ENCODE measurements at places on chromosomes 13 and 19.

DNA sequence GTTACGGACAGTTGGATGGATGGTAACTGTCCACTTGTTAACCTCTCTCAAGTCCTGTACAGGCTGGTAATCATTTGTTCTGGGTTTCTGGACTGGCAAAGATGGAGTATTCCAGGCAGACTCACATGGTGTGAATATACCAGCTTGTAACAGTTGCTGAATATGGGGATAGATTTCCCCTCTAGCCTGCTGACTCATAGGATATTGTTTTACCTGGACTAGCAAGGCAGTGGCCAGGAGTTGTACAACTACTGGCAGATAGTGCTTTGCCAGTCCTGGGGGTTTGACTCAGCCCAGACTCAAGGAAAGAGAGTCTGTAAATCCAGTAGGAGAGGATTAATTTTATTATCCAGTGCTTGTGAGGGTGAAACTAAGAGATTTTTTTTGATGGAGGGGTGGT, 74.0 kb downstream of the ZNF100 start:
- peaks cover 11% of the 10 kb centered on the region for H3K4me1 ChIP-seq
- H3K27ac ChIP-seq: no peak overlapping the region
- H3K36me3 ChIP-seq: no peaks in the 10 kb centered on the region
- DNase-seq: no peak
- no peaks in the 10 kb centered on the region for H3K27me3 ChIP-seq
- H3K4me3 ChIP-seq: no peak overlapping the region

DNA sequence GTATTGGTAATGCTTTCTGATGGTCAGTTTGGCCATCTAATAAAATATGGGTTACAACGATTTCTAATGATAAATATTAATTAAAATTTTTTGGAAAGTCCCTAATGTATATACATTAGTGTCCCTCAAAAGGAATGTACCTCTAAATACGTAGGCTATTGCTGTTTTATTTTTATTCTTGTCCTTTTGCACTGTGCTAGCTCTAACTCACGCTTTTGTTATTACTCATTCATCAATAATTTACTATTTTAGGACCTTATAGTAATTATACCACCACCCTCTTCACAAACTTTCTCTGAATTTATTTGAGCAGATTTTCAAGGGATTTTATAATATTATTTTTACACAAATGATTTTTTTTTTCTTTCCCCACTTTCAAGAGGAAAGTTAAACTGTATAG, 795.9 kb upstream of the PCDH9 start:
- no peaks in the 10 kb centered on the region for H3K27me3 ChIP-seq
- DNase-seq: no peak
- no peak overlapping the region for H3K4me3 ChIP-seq
- H3K27ac ChIP-seq: no peak overlapping the region

- no peak for DNase-seq
- H3K4me1 ChIP-seq: peaks cover 2% of the 10 kb centered on the region
- no peaks in the 10 kb centered on the region for H3K27me3 ChIP-seq
- no peak overlapping the region for H3K27ac ChIP-seq
- no peak overlapping the region for H3K4me3 ChIP-seq
Observed at GRCh38 chr19:8233370-8233769, 24.2 kb downstream of the CERS4 start.

DNA sequence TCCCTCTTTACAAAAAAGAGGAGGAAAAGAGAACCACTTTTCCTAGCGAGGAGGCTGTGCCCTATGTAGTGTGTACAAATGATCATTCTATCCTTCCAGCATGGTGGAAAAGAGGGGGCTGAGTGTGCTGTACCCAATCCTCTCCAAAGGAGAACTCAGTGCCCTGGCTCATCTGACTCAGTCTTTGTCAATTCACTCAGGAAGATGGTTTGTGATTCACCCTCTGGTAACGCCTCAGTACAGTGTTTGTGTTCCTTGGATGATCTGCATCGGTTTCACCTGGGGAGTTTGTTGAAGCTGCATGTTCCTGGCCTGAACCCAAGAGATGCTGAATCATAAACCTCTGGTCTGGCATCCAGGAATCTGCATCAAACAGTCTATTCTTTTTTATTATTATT, 18.3 kb upstream of the ENOX1 start:
- H3K4me1 ChIP-seq: no peaks in the 10 kb centered on the region
- no peak overlapping the region for H3K27ac ChIP-seq
- H3K36me3 ChIP-seq: no peaks in the 10 kb centered on the region
- DNase-seq: no peak
- H3K4me3 ChIP-seq: no peak overlapping the region
- H3K27me3 ChIP-seq: no peaks in the 10 kb centered on the region

DNA sequence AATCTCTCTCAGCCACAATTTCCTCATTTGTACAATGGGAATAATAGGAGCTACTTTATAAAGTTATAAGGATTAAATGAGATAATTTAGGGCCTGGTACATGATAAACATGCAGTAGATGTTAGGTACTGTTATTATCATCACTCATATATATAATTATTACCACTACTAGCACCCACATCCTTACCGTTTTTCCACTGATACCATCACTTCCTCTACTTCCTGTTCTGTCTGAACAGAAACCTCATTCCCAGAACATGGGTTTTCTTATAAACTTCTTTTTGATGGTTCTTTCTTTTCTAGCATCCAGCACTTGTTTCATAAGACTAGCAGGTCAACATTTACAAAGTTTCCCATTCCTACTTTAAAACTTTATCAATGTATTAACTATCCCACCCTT, 6.3 kb downstream of the CDADC1 start:
- peaks cover 37% of the 10 kb centered on the region for H3K36me3 ChIP-seq
- no peak overlapping the region for H3K27ac ChIP-seq
- H3K4me3 ChIP-seq: no peak overlapping the region
- H3K4me1 ChIP-seq: peaks cover 3% of the 10 kb centered on the region
- DNase-seq: no peak

- peaks cover 53% of the 10 kb centered on the region for H3K4me1 ChIP-seq
- H3K27ac ChIP-seq: peak overlapping the region; percentile 85
- no peaks in the 10 kb centered on the region for H3K27me3 ChIP-seq
- peak; percentile 74 for DNase-seq
- peak overlapping the region; percentile 7 for H3K4me3 ChIP-seq
Observed at GRCh38 chr19:38270587-38271167, 6.3 kb downstream of the SPINT2 start.

- no peak overlapping the region for H3K27ac ChIP-seq
- H3K4me3 ChIP-seq: no peak overlapping the region
- H3K36me3 ChIP-seq: no peaks in the 10 kb centered on the region
- DNase-seq: no peak
Observed at GRCh38 chr13:77563111-77563510, 27.6 kb downstream of the SCEL start.

All from K562 (cell line).